Activated T-helper 2 cell treated with anti-CD3 and anti-CD28 coated beads, Interferon-gamma antibody, Interleukin-2, Interleukin-4, amounts not matched to agents 10 μg/mL and 5 μg/mL and 100 μg/mL, durations not matched to agents 14 hours and 24 hours and 36 hours (primary cell): ENCODE measurements at places on chromosomes 7 and 10. TPM values are rescaled to one million over a fixed set of nuclear protein-coding genes. Genes with fewer than 3 reads are reported as not detected.

Gene FERD3L
- total RNA-seq: not detected in 2 replicates

DNA sequence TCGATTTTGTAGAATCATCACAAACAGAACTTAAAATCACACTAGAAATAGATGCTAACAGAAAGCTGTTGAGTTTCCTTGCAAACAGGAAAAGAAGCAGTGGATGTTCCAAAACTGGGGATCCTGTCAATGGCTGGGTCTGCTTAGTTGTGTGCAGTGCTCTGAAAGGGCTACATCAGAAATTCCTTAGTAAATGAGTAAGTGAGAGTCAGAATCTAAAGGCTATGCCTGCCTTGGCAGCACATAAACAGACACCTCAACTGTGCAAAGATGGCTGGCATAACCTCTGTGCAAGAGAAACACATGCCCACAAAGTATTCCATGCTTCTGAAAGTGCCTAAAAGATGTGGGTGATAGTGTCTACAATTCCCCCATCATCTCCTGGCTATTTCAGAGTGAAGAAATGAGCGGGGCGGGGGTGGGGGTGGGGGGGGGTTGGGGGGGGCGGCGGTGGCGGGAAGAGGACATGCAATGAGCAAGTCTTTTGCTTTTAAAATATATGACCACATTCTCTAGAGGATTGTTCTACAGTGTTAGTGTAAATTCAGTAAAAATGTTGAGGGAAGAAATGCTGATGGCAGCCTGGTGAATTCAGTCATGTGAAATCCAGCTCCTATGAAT lies 138.1 kb upstream of the LAMB4 start:
- DNase-seq: no peak

GRCh38 chr10:5465976-5466450 lies 33.4 kb downstream of the CALML5 start:
- no peak for DNase-seq

GRCh38 chr7:2959828-2960599 lies 83.7 kb downstream of the CARD11 start:
- no peak for DNase-seq

GRCh38 chr7:43469051-43469450 lies 113.9 kb upstream of the STK17A start:
- no peak for DNase-seq

GRCh38 chr10:7534480-7534852 lies 123.6 kb upstream of the SFMBT2 start:
- no peak for DNase-seq
